ENCODE measurements at places on chromosomes 16 and 17.

DNA sequence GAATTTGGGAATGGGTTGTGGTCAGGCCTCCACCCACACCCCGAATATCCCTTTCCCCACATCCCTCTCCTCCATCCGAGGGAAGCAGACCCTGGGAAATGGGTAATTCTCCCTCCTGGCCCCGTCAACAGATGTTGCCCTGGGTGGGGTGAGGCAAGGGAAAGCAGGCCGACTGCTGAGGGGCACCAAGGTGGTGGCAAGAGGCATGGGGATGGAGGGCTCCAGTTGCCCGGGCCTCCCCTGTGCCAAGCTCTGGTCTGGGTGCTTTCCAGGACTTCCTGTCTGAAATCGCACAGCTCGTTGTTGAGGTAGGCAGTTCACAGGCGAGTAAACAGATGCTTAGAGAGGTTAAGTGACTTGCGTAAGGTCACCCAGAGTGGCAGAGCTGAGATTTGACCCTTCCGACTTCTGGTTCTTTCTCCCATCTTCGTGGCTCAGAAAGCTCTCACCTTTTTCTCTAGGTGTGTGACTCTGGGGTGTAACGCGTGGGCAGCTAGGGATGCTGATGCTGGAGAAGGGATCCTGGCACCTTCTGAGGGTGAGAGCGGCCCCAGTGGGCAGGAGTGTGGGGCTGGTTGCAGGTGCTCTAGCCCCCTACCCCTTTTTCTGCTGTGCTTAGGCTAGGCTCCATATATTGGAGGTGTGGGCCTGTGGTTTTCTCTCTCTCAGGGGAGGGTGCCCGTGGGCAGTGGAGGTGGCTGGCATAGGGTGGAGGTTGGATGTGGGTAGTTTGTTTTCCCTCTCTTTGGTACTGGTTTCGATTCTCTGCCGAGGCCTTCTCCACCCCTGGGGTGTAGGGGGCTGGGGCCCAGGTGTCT is 17.2 kb downstream of the RARA start:
- DNase-seq = peak; percentile 54

DNA sequence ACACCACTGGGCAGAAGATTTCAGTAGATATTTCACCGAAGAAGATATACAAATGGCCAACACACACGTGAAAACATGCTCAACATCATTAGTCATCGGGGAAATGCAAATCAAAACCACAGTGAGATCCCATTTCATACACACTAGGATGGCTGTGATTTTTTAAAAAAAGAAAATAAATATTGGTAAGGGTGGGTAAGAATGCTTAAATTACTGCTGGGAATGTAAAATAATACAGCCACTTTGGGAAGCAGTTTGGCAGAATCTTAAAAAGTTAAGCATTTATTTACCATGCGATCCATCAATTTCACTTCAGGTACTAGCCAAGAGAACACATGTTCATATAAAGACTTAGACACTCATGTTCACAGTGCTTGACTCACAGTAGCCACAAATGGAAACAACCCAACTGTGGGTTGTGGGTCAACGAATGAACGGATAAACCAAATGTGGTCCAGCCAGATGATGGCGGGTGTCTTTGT is 6.5 kb upstream of the C16orf74 start:
- no peak for DNase-seq

DNA sequence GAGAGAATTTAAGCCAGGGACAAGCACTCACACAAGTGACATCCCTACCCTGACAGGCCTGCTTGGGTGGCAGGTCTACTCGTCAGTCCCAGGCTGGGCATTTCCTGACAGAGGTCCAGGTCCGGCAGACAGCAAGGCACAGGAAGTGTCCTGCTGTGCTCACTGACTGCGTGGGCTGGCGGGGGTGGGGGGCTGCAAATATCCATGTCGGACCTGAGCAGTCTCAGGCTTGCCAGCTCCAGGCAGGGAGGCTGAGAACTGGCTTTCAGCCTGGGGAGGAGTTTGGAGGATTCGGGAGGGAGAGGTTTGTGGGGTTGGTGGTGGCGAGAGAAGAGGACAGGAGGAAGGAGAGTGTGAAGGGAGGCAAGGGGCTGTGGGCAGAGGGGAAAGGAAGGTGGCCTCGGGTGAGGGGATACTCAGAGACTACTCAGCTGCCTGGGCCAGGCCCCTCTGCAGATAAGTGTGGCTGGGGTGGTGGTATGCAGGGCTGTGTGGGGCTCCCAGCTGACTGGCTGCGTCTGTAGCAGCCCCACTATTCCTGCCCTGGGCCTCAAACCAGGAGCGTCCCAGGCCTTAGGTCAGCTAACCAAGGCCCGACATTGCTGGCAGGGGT is 7.8 kb downstream of the HIC1 start:
- no peak for DNase-seq

DNA sequence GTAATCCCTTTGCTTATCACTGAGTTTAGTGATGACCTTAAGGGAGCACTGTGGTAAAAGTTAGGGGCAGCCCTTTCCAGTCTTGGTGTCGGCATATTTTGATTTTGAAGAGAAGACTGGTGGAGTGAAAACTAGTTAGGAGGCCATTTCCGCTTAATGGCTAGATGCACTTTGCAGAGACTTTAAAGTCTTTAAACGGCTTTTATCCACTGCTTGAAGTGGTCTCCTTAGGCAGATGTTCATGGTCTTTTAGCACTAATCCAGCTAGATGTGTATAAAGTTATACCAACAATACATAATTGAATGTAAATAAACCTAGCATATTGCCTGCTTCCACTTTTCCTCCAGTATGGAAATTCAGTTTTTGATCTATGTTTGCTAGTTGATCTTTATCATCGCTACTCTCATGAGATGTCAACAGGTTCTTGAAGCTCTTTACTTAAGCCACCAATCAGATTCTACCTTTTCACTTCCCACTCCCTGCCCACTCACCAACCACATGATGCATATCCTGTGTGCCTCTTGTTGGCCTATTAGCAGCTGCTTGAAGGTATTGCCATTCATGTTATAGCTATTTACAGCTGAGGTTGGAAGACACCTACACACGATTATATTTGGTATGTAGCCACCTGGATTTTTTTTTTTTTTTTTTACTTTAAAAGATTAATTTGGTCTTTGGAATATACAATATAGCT is 132.0 kb downstream of the NLK start:
- DNase-seq = peak; percentile 24

DNA sequence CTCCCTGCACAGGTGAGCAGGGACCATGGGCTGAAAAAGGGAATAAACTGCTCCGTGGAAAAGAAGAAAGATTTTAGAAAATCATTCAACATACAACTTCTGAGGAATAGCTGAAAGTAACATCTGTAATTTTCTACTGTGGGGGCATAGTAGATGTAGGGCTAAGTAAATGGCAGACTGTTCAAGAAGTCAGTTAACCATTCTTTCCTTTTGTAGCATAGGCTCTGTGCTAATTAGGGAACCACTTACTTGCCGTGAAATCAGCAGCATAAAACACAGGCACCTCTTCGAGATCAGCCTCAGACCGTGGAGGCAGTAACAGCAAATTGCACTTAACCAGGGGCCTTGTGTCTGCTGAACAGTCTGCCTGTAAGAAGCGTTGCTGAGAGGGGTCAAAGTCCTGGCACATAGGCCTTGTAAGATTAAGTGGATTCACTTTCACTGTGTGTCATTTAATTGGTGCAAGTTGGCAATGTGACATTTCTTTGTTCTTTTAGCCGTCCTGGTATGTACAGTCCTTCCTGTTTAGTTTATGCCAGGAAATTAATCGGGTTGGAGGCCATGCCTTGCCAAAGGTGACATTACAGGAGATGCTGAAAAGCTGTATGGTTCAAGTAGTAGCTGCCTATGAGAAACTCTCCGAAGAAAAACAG is 10.4 kb downstream of the COG1 start:
- DNase-seq = no peak

DNA sequence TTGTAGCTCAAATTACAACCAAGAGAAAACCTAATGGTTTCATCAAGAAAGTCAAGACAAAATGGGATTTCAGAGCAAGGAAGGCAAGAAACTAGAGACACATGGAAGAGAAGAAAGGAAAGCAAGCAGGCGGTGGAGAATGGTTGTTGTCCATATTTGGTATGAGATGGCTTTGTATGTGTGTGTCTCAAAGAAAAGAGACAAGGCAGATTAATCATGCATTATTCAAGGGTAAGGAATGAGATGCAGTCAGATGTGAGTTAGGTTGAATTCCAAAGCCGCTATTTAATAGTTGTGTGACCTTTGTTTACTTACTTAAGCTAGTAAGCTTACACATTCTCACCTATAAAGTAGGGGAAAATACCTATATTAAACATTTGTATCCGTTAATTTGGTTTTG is 1029.6 kb downstream of the CDH11 start:
- no peak for DNase-seq

DNA sequence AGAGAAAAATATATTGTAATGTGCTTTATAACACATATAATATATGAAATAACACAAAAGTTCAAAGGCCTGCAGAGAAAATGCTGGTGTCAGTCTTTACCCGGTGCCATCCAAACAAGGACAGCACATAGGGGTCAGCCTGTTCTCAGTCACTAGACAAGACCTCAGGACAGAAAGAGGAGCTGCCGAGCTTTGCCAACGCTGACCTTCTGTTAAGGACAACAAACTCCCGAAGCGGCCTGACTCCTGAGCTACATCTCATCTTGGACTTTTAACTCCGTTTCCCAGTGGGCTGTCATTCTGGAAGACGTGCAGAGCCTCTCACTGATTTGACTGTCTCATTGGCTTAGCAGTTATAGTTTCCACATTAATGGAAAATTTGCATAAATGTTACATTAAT is 6.9 kb downstream of the ELAC2 start:
- DNase-seq = no peak

DNA sequence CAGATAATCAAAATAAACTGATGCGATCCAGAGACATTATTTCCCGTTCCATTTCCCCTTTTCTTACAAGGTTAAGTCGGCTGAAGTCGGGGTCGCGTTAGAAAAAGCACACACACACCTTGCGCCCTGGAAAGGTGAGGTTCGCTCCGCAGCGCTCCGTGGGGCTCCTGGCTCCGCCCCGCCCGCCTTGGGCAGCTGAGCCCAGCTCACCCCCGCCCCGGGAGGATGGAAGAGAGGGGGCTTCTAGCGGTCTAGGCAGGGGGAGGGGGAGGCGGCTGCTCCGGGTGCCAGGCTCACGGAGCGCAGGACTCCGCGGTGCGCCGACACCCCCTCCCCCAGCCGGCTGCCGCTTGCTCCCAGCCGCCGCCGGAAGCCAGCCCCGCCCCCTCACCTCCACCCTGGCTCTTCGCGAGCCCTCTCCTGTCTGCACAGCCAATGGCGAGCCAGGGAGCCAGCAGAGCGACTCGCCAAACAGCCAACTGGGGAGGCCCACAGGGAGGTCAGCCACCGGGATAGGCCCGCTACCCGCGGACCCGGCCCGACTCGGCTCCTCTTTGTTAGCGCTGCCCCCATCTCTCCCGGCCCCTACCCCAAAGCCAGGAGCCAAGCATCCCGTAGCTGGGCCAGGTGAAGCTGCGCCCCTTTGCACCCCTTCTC is 30.4 kb downstream of the FAM222B start:
- DNase-seq = peak; percentile 97

DNA sequence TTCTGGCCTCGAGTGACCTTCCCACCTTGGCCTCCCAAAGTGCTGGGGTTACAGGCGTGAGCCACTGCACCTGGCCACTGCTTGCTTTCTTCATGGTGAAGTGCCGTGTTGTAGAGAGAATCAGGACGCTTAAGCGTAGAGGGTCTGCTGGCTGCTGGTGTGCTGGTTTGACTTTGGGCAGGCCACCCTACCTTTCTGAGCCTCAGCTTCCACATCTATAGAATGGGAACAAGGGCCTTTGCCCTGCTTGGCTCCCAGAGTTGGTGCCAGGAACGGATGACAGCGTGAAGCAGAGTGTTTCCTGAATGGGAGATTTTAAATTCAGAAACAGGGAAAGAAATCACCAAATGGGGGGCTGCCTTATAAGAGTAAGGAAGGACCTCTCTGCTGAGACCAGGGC is 60.9 kb downstream of the NKD1 start:
- DNase-seq = no peak

GRCh38 chr16:68105611-68106010 is 20.4 kb downstream of the NFATC3 start:
- DNase-seq = no peak

GRCh38 chr17:60141111-60142018 is 8.4 kb upstream of the CA4 start:
- DNase-seq = no peak

DNA sequence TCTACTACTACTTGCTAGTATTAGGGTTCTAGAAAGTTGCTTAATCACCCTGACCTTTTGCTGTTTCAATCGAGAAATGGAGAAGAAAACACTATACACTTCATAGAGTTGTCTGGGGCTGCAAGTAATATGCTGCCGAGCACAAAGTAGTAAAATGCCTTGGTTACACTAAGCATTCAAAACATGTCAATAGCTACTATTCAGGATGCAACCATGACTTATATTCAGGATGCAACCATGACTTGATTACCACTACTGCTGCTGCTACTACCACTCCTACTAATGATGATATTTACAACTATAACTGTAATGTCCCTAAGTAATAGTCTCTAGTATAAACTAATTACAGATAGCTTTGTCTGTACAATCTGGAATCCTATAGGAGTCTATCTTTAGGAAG is 35.3 kb downstream of the ADAMTS18 start:
- DNase-seq = no peak

DNA sequence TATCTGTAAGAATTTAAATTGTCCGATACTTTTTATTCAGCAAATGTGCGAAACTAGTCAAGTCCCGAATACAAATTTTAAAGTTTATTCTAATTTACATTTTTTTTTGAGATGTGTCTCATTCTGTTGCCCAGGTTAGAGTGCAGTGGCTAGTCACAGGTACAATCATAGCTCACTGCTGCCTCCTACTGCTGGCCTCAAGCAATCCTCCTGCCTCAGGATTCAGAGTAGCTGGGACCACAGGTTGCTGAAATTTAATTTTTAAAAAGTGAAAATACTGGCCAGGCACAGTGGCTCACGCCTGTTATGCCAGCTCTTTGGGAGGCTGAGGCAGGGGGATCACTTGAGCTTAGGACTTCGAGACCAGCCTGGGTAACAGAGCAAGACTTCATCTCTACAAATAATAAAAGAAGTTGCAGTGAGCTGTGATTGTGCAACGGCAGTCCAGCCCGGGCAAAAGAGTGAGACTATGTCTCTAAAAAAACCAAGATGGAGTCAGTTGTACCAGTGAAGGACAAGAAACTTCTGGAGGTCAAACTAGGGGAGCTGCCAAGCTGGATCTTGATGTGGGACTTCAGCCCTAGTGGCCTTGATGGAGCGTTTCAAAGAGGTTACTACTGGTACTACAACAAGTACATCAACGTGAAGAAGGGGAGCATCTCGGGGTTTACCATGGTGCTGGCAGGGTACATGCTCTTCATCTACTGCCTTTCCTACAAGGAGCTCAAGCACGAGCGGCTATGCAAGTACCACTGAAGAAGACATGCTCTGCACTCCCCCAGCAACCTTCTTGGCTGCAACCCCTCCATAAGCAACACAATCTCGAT is 5.6 kb downstream of the POLG2 start:
- DNase-seq = peak; percentile 44

GRCh38 chr16:60811051-60811608 is 1225.1 kb downstream of the CDH8 start:
- DNase-seq = no peak

DNA sequence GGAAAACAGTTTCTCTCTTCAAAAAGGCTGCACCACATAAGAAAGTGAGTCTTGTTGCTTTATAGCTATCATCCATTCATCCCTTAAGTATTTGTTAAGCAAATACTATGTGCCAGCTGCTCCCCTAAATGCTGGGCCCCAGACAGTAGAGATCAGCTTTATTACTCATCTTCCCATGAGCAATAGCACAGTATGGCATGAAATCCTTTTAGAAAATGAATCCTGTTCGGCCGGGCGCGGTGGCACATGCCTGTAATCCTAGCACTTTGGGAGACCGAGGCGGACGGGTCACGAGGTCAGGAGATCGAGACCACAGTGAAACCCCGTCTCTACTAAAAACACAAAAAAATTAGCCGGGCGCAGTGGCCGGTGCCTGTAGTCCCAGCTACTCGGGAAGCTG is 99.5 kb downstream of the MYO1D start:
- DNase-seq = no peak

- no peak for DNase-seq
Observed at GRCh38 chr16:47278306-47278970, 134.7 kb upstream of the NETO2 start.
